ENCODE measurements at places on chromosomes 13 and 19.
A peak's percentile ranks its signal among the peaks of the same experiment; 100 is the strongest.

DNA sequence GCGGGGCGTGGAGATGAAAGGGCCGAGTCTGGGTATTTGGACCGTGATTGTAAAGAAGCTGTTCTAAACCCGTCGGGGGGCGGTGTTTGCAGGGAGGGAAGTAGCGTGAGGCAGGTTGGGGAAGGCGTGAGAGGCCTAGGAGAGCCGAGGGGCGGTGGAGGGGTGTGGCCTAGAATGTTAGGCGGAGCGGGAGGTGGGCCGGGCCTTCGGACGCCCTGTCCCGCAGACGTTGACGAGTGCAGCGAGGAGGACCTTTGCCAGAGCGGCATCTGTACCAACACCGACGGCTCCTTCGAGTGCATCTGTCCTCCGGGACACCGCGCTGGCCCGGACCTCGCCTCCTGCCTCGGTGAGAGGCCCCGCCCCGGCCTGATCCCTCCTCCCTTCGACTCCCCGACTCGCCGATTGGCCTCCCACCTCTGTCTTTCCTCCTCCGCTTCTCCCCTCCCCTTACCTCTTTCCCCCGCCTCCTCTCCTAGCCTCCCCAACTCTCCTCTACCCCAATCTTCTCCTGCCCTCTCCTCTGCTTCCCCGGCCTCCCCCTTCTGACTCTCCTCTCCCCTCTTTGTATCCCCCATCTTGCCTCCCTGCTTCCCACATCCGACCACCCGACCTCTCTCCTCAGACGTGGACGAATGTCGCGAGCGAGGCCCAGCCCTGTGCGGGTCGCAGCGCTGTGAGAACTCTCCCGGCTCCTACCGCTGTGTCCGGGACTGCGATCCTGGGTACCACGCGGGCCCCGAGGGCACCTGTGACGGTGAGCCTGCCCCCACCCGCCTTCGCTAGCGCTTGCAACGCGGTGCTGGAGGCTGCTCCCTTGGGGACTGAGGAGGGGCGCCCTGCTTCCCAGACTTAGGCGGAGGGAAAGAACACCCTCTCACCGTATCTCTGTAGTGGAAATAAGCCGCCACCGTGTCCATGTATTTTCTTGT lies 12.8 kb downstream of the LTBP4 start:
- peak; percentile 73 for DNase-seq

- DNase-seq = no peak
Observed at GRCh38 chr19:46648060-46648960, 12.3 kb upstream of the GNG8 start.

- no peak for DNase-seq
Observed at GRCh38 chr13:97287047-97287383, 64.9 kb downstream of the MBNL2 start.

DNA sequence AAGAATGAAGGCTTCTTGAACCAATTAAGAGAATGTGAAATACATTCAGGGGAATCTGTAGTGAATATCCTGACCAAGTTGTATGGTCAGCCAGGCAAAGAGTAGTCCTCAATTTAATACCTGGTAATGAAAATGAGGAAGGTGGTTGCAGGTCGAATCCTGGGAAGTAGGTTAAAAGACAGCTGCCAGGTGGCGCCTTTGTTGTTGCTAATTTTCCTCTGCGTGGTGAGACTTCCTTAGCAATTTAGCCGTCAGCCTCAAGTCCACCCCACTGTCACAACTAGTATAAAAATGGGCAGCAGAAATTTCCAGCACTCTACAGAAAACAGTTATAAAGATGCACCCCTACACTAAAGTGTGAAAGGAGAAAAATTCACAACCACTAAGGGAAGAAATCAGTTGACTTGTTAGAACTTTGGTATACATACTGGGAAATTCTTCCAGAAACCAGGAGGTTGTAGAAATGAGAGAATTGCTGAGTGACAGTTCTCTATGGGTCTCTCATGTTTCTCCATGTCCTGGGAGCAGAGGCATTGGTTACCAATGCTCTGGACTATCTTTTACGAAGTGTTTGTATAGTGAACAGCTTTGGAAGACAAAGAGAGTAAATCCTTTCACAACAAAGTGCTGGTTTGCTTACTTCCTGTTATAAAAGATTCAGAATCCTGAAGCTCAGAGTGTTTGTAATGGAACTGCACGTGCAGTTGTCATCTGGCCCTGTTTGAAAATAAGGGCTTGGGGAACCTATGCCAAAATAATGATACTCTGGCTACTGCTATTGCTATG lies 235.9 kb downstream of the NHLRC3 start:
- DNase-seq = no peak

DNA sequence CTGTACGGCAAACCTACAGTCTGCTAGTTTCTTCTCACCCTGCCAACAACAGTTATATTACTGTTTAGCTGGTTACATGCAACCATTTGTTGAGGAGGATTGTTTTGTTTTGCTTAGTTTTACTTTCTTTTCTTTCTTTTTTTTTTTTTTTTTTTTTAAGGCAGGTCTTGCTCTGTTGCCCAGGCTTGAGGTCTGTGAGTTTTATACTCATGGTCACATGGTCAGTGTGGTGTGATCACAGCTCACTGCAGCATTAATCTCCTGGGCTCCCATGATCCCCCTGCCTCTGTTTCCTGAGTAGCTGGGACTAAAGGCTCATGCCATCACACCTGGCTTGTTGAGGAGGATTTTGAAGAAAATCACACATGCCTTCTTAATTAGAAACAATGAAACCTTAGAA lies 505.6 kb downstream of the GPC5 start:
- no peak for DNase-seq

DNA sequence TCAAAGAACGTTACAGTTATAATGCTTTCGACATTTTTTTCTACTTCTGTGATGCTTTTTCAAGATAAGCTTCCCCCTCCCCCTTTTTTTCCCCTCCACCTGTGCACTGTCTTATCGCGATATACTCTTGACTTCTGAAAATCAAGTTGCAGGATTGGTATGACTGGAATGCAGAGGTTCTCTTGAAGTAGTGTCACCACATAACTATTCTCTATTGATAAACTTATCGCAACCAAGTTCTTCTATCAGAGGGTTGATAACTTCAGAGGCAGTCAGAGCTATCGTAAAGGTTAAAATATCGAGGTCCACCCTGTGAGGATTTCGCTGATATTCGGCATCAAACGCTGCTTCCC lies 820 bp downstream of the EID2 start:
- DNase-seq = no peak

- no peak for DNase-seq
Observed at GRCh38 chr19:49790866-49791265, 22.2 kb downstream of the FUZ start.

- DNase-seq = no peak
Observed at GRCh38 chr19:22545751-22546150, 88.4 kb upstream of the ZNF492 start.

DNA sequence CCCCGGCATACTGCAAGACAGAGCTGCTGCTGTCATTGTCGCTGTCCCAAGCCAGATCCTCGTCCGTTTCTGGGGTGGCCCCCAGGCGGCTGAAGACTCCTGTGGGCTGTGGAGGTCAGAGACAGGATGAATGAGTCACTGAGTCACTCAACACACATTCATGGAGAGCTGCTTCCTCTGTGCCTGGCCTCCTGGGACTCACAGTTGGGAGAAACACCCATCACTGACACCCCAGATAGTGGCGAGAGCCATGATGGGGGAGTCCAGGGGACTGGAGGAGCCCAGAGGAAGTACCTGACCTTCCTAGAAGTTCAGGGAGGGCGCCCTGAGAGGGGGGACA lies 26.0 kb downstream of the C19orf47 start:
- DNase-seq = no peak

DNA sequence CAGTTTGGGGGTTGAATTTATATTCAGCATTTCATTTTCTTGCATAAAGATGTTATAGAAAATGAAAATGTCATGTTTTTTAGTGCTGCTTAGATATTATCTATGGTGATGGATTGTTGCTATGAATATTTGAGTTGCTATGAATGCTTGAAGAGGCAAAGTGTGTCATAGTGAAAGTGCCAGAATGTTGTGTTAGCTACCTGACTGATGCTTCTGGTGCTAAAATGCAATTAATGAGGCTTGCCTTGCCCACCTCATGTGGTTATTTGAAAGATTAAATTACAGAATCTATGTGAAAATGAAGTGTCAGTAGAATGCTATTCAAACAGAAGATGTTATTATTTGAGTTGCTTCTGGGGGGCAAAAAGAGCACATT lies 62.7 kb upstream of the MYCBP2 start:
- DNase-seq = no peak

DNA sequence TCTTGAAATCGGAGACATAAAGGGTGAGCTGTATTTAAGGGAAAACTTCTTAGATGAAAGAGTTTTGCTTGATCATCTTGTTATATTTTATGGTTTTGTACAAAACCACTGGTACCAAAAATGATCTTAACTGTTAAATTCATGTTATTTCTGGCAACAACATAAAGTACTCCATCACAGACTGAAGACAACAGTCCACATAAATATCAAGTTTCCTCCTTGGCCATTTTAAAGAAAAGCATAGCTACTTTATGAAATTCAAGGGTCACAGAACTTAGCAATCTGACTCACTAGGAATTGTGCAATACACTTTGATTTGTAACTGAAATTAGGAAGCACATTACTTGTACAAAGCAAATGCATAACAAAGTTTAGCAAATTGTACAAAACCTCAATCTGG lies 66.3 kb downstream of the TBC1D4 start:
- no peak for DNase-seq

- no peak for DNase-seq
Observed at GRCh38 chr19:50842130-50842529, 8.8 kb upstream of the KLK15 start.

- DNase-seq = no peak
Observed at GRCh38 chr13:26978081-26978860, 193.3 kb downstream of the USP12 start.

- DNase-seq = no peak
Observed at GRCh38 chr13:55069746-55070145, 2041.1 kb downstream of the OLFM4 start.

GRCh38 chr19:46080561-46080960 lies 39.8 kb upstream of the IGFL4 start:
- no peak for DNase-seq

All from stimulated activated CD8-positive, alpha-beta memory T cell treated with anti-CD3 and anti-CD28 coated beads, Interleukin-7, amount 100 ng/mL, for 24 hours (primary cell).